GM23248 (cell line): ENCODE measurements at places on chromosomes 6 and 20. TPM values are rescaled to one million over a fixed set of nuclear protein-coding genes. Genes with fewer than 3 reads are reported as not detected.

- no peak for DNase-seq
- no peak overlapping the region for H3K4me3 ChIP-seq
- no peaks in the 10 kb centered on the region for H3K27me3 ChIP-seq
- no peaks in the 10 kb centered on the region for H3K36me3 ChIP-seq
Measured at GRCh38 chr6:109285366-109285765, 96.9 kb downstream of the CD164 start.

GRCh38 chr6:24951811-24952299, 16.1 kb upstream of the RIPOR2 start:
- no peak for DNase-seq
- peaks cover 9% of the 10 kb centered on the region for H3K27me3 ChIP-seq
- no peaks in the 10 kb centered on the region for H3K4me1 ChIP-seq
- H3K4me3 ChIP-seq, result no peak overlapping the region

Gene TPD52L1
- total RNA-seq, result 5.1 and 5.7 TPM in 2 replicates

Gene ENPP5
- 0.51 TPM in 1 of 2 replicates, not detected in the other for total RNA-seq

Gene FAM209B
- total RNA-seq, result not detected in 2 replicates

DNA sequence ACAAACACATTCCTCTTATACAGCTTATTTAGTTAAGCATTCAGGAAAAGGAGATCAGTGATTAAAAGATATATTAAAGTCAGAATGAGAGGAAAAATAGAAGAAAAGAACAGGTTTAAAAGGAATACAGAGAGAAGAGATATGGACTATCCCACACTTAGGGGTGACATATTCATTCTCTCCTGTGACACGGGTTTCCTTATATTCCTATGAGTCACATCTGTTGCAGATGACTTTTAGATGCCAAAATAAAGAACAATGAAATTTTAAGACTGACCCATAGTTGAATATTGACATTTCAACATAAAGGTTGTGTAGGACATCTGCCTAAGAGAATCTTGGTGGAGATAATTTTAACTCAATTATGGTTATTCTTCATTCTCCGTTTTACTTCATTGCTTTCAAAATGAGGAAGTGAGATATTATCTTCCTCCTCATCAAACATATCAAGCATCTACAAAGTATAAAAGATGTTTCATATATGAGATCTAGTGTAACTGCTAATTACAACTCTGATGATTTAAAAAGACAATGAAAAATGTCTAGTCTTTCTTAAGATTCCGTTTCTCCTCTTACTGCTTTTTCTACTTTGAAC, 1336.7 kb upstream of the CITED2 start:
- no peak for DNase-seq
- no peaks in the 10 kb centered on the region for H3K36me3 ChIP-seq
- no peak overlapping the region for H3K4me3 ChIP-seq
- no peaks in the 10 kb centered on the region for H3K27me3 ChIP-seq

- H3K36me3 ChIP-seq, result no peaks in the 10 kb centered on the region
- no peak overlapping the region for H3K27ac ChIP-seq
- no peaks in the 10 kb centered on the region for H3K27me3 ChIP-seq
- DNase-seq, result no peak
- no peaks in the 10 kb centered on the region for H3K4me1 ChIP-seq
- no peak overlapping the region for H3K4me3 ChIP-seq
Measured at GRCh38 chr6:16375843-16376242, 137.5 kb downstream of the GMPR start.

GRCh38 chr20:60049601-60050000, 91.4 kb downstream of the CDH26 start:
- H3K4me1 ChIP-seq, result 0 out of 2 replicates have a peak, but pooled peaks cover 7% of the 10 kb centered on the region
- no peak overlapping the region for H3K27ac ChIP-seq
- H3K4me3 ChIP-seq, result no peak overlapping the region
- no peaks in the 10 kb centered on the region for H3K27me3 ChIP-seq
- no peaks in the 10 kb centered on the region for H3K36me3 ChIP-seq

- no peak overlapping the region for H3K4me3 ChIP-seq
- H3K36me3 ChIP-seq, result no peaks in the 10 kb centered on the region
- no peaks in the 10 kb centered on the region for H3K4me1 ChIP-seq
Measured at GRCh38 chr6:51617751-51618150, 469.7 kb downstream of the PKHD1 start.

- H3K4me3 ChIP-seq, result no peak overlapping the region
- no peak for DNase-seq
- no peak overlapping the region for H3K27ac ChIP-seq
- no peaks in the 10 kb centered on the region for H3K27me3 ChIP-seq
- no peaks in the 10 kb centered on the region for H3K4me1 ChIP-seq
Measured at GRCh38 chr6:123016431-123017103, 20.5 kb downstream of the CLVS2 start.

Gene ZNF311
- total RNA-seq, result 0.54 and 0.76 TPM in 2 replicates

Gene RREB1
- total RNA-seq, result 9.4 and 12.4 TPM in 2 replicates

DNA sequence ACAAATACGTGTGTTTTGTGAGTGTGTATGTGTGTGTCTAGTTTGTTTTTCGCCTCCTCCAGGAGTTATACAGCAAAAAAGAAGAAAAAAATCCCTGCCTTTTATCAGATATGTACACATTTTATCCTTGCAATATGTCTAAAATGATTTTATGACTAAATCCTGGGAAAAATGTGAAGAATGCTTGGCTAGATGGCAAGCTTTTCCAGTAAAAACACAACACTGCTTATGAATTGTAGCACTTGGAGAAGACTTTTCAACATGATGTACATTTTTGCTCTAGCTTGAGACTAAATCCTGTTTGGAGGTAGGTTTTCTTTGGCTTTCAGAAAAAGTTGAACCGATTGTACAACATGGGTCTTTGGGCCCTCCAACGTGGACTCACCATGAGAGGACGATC, 160.2 kb downstream of the GMPR start:
- DNase-seq, result peak; percentile 57
- no peak overlapping the region for H3K4me3 ChIP-seq
- peaks cover 38% of the 10 kb centered on the region for H3K4me1 ChIP-seq

Gene HLA-B
- total RNA-seq, result 65.6 and 87.9 TPM in 2 replicates

DNA sequence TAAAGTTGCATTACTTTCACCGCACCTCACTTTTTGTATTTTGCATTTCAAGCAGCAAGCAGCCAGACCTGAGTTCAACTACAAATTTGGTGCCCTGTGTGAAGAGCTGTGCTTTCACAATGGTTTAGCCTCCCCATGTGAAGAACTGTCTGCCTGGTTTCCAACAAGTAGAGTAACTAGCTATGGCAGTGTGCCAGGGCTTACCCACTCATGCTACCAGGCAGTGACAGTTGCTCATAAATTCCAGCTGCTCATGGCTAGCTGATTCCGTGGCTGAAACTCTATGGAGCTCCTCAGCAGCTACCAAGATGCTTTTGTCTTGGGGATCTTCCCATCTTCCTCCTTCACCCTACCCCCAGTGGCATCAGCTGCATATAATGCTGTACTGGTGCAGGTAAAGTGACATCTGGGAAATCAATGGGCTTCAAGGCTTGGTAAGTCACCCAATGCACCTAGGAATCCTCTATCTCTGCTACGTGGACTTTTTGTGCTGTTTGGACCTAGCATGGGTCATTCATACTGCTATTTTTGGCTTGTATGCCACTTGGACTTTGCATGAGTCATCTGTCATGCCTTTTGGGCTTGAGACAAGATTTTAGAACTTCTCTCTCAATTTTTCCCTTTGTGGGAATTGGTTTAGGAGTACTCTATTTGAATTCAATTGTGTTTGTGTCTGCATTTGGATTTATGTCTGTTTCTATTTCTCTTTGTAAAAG, 176.5 kb upstream of the GJE1 start:
- no peaks in the 10 kb centered on the region for H3K36me3 ChIP-seq
- peak; percentile 43 for DNase-seq
- no peak overlapping the region for H3K27ac ChIP-seq
- no peaks in the 10 kb centered on the region for H3K27me3 ChIP-seq
